ENCODE measurements at places on chromosomes 6 and 20.

- peak; percentile 66 for DNase-seq
Observed at GRCh38 chr6:43644940-43645612, at the start of gene RSPH9. RSPH9 (plus strand) TSS chr6:43645036; CDS start chr6:43645099, 63 bp downstream.

- DNase-seq: no peak
Observed at GRCh38 chr6:20433929-20434328, 32.2 kb downstream of the E2F3 start.

DNA sequence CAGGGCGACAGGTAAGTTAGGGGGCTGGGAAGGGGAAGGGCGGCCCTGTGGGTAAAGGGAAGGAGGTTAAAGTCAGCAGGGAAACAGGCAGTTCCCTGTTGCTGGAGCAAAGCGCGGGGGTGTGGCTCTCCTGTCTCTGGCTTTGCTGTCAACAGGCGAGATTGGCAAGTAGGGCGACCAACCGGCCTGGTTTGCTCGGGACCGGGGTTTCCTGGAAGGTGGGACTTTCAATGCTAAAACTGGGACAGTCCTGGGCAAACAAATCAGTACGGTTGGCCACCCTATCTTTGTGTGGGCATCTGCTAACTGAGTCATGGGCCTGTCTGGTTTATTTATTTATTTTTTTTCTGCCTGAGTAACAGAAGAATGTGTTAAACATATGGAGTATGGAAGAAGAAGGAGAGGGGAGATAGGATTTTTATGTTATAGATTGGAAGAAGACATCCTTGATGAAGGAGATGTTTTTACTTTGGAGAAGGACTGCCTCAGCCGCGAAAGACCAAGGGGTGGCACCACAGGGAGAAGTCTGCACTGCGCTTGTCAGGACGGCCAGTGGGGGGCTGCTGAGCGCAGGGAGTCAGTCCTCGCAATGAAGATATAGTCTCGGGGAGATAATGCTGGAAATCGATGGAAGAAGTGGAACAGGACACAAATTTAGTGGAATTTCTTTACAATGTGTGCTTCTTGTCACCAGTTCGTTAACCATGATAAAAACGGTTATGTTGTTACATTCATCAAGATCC, 43.4 kb upstream of the ESR1 start:
- peak; percentile 49 for DNase-seq

GRCh38 chr20:41116282-41116956, 20.9 kb upstream of the PLCG1 start:
- no peak for DNase-seq

- DNase-seq: no peak
Observed at GRCh38 chr6:50925981-50926380, 107.3 kb downstream of the TFAP2B start.

GRCh38 chr20:48736231-48736630, 91.6 kb downstream of the PREX1 start:
- DNase-seq: no peak

DNA sequence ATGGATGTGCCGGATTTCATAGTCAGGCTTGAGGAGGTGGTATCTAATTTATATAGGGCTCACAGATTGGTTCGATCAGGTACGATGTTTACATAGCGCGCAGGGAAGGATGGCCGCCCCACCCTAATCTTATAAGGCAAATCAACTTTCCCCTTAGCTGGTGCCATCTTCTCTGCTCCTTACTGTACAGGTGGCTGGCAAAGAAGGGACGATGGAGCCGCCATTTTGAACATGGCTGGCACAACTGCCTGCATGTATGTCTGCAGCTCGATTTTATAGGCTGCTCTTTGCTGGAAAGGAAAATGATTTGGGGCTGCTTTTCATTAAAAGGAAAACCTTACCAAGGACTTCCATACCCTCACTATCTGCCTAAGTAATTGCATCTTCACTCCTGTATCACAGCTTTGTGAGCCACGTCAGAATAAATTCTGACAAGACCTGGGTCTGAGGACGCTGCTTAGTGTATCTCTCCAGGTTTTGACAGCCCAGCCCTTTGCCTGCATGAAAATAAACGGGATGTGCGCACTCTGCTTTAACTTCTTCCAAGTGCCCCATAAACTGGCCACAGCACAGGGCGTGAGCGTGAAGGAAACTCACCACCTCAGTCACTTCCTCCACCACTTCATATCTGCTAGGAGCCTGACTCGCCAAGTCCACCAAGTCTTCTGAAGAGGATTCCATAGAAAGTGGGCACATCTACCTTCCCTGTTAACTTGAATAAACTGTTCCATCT, 109.4 kb upstream of the ARMC2 start:
- no peak for DNase-seq

DNA sequence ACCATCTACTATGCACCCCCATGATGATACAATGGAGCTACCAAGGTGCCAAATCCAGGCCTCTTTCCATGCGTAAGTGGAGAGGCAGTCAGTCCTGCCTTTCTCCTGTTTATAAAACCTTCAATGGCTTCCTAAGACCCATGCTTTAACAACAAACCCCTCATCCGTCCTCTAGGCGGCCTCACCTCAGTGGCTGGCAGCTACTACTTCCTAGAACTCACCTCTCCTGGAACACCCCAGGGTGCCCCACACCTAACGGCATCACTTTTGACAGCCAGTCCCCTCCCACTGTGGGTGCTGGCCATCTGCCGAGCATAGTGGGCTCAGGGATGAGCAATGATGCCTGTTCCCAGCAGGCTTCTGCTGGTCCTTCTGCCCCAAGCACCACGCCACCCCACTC, 80.0 kb upstream of the TAB2 start:
- no peak for DNase-seq

- peak; percentile 76 for DNase-seq
Observed at GRCh38 chr6:31546339-31546957, at the start of gene ATP6V1G2. ATP6V1G2 (minus strand) TSS chr6:31546608; CDS start chr6:31546559, 49 bp downstream.

DNA sequence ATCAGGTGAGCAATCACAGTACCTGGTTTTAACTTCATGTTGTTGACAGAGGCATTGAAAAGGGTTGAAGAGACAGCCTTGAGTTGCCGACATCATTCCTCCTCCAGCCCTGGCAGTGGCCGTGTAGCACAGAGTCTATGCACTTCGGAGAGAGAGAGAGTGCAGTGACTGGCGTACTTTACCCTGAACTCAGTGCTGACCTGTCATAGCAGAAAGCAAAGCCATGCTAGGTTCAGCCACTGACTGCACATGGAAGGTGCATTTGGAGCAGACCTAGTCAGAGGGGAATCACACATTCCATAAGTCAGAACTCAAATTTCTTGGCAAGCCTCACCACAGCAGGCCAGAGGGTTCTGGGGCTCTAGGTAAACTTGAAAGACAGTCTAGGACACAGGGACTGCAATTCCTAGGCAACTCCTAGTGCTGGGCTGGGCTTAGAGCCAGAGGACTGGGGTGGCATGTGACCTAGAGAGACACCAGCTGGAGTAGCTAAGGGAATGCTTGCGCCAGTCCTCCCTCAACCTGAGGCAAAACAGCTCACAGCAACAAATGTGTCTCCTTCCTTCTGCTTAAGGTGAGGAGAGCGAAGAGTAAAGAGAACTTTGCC, 69.1 kb downstream of the ELOVL4 start:
- DNase-seq: no peak

DNA sequence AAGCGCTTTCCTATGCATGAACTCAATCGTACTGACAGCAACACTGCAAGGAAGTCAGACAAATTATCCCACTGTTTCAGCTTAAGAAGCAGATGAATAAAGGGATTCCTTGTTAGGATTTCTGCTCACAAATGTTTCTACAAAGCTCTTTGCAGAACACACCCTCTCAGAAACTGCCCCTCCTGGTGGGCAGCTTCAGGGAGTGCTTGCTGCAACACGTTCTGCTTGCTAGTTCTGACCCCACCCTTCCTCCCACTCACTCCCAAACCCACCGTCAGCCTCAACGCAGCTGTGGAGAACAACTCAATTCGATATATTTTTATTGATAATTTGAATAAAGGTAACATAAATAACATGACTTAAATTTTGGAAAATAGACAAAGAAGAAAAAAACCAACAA, 250.8 kb upstream of the PRDM1 start:
- DNase-seq: no peak

DNA sequence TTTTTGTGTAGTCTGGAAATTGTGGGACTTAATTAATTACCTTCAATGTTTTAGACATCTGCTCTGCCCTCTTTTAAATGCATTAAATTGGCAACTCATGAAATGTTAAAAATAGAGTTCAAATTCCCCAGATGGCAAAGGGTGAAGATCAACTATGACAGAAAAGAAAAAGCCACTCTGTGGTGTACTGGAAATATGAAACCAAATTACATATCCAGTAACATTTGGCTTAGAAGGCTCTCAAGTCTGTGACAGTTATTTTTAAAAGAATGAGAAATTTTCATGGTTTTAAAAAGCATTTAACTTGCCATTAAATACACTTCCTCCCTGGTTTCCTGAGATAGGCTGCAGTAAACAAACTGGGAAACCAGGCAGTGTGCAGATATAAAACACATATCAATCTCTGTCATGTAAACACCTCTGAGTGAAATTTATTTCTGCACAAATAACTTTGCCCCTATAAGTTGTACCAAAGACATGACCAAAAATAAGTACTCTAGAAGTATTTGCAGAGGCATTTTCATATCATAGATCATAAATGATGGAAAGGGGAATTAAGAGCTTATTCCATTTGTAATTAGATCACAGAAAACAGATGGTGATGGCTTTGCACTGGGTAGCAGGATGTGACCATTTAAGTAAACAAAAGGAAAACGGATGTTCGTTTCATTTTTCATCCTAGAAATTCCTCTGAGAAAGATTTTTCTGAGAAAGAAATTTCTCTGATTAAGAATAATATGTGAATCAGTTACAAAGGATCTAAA, 360.1 kb downstream of the SAMD5 start:
- DNase-seq: no peak

DNA sequence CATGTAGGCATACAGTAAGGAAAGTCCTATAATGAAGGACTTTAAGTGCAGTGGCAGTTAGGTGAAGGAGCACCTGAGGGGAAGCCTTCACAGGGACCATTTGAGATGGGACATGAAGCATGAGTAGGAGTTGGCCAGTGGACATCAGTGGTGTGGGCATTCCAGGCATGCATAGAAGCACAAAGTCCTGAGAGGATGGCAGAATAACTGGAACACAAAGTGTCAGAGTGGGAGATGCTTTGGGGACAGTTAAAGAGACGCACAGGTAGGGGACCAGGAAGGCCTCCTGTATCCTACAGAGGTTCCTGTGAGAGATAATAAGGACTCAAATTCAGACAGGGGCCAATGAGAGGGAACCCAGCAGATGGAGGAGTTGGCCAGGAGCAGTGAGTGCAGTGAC, 26.4 kb upstream of the EFHC1 start:
- DNase-seq: no peak

DNA sequence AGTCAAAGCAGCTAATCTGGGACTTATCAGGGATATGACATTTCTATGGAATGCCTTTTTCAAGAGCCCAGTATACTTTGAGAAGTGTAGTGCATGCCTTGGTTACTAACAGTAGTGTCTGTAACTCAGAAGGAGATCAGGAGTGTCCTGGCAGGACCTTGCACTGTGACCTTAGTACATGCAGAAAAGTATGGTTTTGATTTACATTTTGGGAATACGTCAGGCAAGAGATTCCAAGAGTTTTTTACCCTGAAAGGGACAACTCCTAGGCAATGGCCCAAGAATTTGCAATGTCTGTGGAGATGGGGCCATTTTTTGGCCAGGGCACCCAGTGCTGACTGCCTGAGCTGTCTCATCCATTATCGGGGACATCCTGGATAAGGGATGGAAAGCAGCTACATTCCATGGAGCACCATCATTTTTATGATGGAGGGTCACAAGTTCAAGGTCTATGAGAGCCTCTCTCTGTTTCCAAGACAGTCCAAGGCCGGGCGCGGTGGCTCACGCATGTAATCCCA, 80.2 kb downstream of the FAM50B start:
- no peak for DNase-seq

GRCh38 chr6:7419065-7419464, 29.5 kb downstream of the RIOK1 start:
- DNase-seq: no peak

- no peak for DNase-seq
Observed at GRCh38 chr20:11797156-11797555, 120.5 kb upstream of the BTBD3 start.

DNA sequence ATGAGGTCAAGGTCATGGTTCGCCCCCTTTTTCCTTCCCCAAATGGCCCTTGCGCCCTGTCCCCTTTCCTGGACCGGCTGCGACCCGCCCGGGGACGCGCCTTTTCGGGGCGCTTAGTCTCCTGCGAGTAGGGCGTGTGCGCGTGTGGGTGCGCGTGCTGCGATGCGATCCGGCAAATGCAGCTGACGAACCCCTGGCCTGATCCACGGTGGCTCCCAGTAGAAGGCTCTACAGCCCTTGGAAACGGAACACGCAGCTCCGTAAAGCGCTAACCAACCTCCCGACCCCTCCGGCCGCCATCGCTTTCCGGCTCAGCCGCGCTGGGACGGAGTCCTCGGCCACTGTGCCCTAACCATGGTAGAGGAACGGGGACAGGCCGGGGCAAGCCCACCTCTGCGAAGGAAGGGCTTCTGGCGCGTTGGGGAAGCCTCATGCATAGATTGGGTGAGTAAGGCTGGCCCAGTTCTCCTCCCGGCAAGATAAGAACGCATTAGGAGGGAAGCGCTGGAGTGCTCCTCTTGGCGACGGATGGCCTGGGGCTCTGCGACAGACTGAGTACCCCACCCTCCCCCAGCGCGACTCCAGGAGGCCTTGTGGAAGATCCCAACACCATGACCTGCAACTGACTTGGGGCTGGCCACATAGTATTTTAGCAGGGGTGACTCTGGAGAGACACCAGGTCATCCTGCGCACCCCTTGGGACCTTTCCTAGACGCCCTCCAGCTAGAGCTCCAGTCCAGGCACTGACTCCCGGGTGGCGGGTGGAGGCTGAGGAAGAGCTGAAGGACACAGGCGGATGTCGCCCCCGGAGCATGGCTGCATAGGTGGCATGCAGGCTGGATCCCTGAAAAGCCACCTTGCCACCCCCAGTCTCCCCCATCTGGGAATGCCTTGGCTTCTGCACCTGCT, 1.1 kb upstream of the SLC4A11 start:
- no peak for DNase-seq

DNA sequence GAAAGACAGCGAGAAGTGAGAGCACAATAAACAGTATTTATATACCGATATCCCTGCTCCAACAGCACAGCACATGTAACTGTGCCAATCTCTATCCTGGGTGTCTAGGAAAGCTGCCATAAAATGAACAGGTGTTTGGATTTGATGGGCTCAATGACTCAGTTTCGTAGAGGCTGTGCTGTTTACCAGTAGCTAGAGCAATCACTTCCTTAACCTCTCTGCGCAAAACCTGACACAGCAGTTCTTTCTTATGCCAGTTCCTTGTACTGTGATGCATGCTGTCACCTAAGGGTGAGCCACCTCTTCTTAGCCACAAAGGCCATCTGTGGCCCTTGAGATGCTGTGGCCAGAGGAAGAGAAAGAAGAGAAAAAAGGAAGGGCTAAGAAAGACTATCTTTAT, 59.3 kb downstream of the SHPRH start:
- no peak for DNase-seq

DNA sequence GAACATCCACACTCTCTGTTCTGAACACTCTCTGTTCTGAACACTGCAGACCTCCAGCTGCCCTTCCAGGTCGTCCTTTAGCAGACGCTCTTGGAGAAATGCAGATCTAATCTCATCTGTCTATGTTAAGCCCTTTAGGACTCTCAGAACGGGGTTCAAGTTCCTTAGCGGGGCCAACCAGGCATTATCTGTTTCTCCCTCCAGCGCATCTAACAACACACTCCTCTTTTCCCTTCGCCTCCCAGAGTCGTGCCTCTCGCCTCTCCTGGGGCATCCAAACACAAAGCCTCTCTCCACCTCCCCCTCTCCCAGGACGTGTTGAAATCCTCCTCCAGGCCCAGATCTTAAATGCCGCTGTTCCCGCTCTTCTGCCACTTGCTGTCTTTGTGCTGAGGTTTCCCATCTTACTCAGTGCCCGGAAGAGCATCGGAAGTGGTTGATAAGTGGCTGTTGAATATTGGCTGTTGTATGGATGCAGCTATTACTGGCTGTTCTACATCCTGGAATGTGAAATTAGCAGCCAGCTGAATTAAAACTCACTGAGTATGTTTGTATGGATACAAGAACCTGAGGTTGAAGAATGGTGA, 108.4 kb upstream of the GGTLC1 start:
- no peak for DNase-seq
